ENCODE measurements at places on chromosomes 11 and 22.

GRCh38 chr22:43734370-43735150, 77.5 kb downstream of the EFCAB6 start:
- DNase-seq: no peak

GRCh38 chr22:37843741-37844089, 419 bp downstream of the ANKRD54 start:
- no peak for DNase-seq

GRCh38 chr11:31943056-31943780, 132.1 kb upstream of the PAX6 start:
- no peak for DNase-seq

DNA sequence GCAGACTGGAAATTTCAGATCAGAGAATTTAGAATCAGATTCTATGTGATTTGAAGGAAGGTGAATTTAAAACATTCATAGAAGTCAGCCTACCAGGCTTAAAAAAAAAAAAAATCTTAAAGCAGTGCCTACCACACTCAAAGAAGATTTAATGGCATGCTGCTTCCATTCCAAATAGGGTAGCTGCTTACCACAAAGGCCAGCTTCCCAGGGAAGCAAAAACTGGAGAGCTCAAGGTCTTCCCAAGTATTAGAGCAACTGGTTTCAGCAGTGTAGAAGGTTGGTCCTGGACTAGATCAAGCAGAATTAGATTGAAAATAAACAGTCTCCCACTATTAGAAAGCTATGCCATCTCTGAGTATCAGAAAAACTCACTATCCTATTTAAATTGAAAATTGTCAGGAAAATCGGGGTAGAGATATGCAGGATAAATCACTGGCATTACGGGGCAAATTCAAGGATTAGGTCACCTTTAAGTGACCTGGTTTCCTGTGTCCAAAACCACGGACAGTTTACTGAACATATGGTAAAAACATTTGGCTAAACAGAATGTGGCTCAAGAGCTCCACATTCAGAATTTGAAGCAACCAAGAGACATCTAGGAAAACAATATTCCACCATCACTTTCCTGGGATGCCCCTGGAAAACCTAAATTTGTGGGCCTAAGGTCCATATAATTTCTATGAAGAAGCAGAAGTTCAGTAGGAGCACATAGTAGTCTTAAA, 1.3 kb downstream of the C11orf42 start:
- DNase-seq: no peak

DNA sequence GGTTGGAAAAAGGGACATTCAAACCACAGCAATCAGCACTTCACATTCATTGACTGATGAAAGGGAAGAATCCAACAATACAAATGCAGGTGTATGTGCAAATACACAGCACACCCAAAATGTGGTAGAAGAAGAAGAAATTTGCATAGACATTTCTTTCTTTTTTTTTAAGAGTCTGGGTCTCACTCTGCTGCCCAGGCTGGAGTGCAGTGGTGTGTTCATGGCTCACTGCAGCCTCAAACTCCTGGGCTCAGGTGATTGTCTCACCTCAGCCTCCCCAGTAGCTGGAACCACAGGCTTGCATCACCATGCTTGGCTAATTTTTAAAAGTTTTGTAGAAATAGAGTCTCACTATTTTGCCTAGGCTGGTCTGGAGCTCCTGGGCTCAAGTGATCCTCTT, 21.9 kb downstream of the CARS1 start:
- no peak for DNase-seq

DNA sequence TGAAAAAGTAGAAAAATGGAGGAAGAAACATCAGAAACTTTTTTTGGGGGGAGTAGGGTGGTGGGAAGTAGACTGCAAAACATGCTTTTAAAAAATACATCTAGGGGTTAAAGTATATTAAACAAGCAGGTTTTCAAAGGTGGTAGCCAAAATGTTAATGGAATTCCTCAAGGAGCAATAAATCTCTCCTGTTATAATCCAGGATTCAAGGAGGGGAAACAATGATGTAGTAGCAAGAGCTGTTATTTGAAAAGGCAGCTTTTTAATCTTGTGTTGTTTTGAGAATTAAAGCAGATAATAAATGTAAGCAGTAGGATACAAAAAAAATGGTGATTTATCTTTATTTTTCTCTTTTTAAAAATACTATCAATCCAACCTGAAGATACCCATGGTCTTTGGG, 736.5 kb upstream of the CCDC90B start:
- DNase-seq: no peak

DNA sequence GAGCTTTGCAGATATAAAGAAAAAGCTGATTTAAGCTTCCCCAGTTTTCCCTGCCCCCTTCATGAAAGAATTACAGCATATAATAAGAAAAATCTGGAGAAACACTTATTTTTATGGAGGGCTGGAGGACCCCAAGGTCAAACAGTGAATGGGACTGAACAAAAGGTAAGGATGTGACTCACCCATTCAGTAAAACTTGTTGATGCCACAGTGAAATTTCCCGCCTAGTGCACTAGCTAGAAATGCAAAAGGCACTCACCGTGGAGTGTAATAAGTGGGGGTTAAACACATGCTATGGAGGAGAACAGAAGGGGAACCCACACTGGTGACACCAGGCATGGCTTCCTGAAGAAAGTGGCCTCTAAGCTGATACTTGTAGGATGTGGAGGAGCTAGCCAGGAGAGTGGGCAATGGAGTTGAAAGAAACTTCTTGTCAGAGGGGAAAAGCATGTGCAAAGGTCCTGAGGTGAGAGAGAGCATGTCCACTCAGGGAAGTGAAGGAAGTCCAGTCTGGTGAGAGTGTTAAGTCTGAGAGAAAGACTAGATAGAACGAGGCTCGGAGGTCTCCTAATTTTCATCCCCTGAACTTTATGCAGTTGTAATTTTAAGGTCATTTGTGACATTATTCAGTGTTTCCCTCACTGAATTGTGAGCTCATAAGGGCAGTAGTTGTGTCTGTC, 77.1 kb downstream of the MIAT start:
- DNase-seq: no peak

GRCh38 chr11:44763121-44763820, 36.5 kb downstream of the TSPAN18 start:
- DNase-seq: no peak

DNA sequence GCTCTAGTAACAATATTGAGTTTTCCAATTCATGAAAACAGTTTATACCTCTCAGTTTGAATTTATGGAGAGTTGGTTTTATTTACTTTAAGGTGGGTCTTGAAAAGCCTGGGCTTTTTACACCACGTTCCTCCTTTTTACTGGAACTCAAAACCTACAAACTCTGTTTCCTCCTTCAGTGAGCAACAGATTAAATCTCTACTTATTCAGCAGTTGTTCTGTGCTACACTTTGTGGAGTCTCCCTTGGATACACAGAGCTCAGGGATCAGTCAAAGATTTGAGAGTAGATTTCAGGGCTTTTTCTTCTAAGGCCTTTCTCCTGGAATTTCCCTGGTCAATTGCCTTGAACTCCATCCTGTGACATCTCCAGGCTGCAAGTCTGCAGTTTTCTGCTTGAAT, 3.5 kb downstream of the NXPE1 start:
- no peak for DNase-seq

GRCh38 chr11:94715225-94715624, 52.9 kb upstream of the AMOTL1 start:
- DNase-seq: no peak

DNA sequence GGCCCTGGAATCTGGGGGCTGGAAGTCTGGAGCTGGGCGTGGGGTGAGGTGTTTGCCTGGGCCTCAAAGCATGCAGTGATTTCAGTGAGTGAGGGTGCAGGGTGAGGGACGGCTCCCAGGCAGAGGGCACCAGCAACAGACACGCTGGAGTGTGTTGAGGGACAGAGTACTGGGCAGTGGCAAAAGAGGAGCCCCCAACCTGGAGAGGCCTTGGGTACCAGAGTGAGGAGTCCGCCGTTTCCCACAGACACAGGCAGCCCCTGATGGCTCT, 12.0 kb upstream of the TBC1D22A start:
- DNase-seq: no peak

GRCh38 chr11:45092404-45092785, 54.0 kb upstream of the PRDM11 start:
- DNase-seq: no peak

GRCh38 chr11:41379084-41379483, 80.4 kb downstream of the LRRC4C start:
- no peak for DNase-seq

DNA sequence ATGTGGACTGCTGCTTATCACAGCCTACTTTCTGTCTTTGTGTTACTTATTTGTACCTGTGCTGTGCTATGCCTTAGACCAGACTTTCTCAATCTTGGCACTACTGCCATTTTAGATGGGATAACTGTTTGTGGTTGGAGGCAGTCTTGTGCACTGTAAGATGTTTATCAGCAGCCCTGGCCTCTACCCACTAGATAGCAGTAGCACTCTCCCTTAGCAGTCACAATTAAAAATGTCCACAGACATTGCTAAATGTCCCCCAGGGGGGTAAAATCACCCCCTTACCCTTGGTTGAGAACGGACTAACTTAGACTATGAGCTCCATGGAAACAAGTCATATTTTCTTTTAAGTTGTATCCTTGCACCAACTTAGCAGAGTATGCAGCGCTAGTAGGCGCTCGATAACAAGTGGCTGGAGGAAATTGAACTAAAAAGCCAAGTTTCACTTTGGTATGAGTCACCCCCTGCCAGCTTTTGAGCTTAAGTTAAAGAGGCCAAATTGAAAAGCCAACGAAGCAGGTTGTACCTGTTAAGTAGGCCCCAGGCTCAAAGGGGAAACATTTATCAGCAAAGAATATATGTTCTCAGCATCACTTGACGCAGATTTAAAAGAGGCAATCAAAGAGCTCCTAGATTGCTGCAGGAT, 304.8 kb upstream of the SORL1-AS1 start:
- no peak for DNase-seq

GRCh38 chr11:94885133-94885532, 88.2 kb downstream of the CWC15 start:
- no peak for DNase-seq

DNA sequence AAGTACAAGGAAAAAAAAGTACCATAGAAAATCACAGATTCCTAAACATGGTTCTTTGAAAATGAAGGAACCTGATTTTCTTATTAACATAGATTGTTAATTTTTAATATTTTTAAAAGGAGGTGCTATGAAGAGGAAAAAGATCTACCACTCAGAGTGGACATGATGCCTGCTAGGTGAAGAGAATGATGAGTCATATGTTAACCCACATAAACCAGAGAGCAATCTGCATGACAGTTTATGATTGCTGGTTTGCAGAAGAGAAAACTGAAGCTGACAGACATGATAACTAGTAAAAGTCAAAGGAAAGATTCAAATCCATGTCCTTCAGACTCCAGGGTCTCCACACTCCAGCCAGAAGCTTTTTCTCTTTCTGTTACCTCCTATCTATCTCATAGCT, 1231.7 kb downstream of the LRRC4C start:
- DNase-seq: no peak

- no peak for DNase-seq
Observed at GRCh38 chr11:31089117-31089516, 280.4 kb downstream of the DCDC1 start.

DNA sequence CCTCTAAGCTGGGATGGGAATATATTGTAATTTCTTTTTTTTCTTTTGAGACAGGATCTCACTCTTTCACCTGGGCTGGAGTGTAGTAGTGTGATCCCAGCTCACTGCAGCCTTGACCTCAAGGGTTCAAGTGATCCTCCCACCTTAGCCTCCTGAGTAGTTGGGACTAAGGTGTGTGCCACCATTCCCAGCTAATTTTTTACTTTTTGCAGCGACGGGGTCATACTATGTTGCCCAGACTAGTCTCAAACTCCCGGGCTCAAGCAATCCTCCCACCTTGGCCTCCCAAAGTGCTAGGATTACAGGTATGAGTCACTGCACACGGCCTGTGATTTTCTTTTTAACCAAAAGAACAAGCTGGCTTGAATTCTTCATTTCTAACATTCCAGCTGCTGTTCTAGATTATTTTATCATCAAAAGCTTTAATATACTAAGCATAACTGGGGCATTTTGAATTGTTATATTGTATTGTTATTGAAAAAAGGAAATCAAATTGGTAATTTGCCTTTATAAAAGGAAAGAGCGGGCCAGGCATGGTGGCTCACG, 26.8 kb upstream of the PPP2R1B start:
- DNase-seq: no peak

DNA sequence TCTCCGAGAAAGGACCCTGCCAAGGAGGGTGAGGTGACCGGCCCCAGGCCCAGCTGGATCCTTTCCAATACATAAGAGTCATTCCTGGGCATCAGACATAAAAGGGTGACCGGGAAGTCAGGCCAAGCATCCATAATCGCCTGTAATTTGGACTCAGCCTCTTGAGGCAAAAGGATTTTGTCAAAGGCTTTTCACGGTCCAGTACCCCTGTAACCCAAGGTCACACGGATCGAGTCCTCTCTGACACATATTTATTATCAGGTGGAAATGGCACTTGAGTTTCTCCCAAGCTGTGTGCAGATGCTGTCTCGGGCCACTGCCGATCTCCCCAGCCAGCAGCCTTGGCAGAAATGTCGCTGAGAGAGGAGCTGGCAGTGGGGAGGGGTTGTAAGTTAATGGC, 556.5 kb downstream of the MN1 start:
- DNase-seq: no peak

GRCh38 chr11:8671651-8672062, 10.8 kb downstream of the TRIM66 start:
- no peak for DNase-seq

DNA sequence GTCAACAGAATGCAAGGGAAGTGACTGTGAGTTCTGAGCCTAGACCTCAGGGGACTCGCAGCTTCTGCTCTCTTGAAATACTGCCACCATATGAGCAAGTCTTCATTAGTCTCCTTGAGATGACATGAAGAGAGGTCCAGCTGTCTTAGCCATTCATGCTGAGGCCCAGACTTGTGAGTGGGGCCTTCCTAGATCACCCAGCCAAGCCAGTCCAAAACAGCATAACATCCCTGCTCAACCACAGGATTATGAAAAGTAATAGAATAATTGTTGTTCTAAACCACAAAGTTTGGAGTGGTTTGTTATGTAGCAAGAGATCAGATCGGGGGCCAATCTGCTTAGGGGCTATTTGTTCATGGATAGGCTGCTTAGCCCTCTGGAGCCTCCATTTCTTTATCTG, 54.9 kb upstream of the HTATIP2 start:
- no peak for DNase-seq

DNA sequence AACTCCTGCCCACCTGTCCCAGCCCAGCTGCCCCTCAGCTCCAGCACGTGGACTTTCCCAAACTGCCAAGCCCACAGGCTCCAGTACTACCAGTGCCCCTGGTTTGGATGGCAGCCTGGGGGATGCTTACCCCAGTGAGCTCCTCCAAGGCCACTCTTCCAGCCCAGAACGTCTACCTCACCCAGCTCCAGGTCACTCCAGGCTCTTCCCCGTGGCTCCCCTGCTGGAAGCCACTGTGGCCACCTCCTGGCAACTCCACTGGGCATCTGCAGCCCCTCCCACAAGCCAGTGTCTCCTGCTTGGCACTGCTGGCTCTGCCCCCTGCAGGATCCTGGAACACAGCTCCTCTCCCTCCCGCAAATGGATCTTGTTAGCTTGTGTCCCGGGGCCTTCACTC, 29.3 kb downstream of the LMO1 start:
- no peak for DNase-seq

DNA sequence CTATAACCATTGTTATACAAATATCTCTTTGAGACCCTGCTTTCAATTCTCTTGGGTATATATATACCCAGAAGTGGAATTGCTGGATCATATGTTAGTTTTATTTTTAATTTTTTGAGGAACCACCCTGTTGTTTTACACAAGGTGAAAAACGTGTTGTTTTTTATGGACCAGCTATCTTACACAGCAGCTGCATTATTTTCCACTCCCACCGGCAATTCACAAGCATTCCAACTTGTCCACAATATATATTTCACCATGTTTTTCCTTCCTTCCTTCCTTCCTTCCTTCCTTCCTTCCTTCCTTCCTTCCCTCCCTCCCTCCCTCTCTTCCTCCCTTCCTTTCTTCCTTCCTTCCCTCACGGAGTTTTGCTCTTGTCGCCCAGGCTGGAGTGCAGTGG, 6.3 kb upstream of the APOL5 start:
- DNase-seq: no peak

Data from esophagus squamous epithelium (tissue), 5 donors.